ENCODE measurements at places on chromosomes 11 and 22. TPM values are rescaled to one million over a fixed set of nuclear protein-coding genes. Genes with fewer than 3 reads are reported as not detected.

Gene IRAG1
- total RNA-seq = 17.5 TPM

Gene TCN2
- total RNA-seq = 57.6 TPM

Gene WT1
- 0.13 TPM for total RNA-seq

Gene MYO18B
- total RNA-seq = 0.26 TPM

Gene SCGB1D2
- total RNA-seq = not detected

GRCh38 chr22:38416621-38417251 is 38.3 kb downstream of the KCNJ4 start:
- DNase-seq = no peak

DNA sequence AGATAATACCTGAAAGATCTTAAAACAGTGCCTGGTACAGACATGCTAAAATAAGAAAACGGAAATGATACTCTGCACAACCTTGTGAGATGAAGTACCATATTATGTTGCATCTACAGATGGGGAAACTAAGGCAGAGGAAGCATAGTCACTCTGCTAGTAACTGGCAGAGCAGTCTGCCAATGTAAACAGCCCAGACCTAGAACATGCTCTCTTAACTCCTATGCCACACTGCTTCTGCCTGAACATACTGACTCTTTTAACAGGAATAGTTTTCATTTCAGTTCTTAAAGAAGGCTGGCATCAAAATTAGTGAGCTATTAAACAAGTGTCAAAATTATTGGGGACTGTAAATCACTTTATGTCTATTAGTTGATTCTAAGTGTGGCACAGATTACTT is 99.9 kb downstream of the CD44 start:
- DNase-seq = no peak

DNA sequence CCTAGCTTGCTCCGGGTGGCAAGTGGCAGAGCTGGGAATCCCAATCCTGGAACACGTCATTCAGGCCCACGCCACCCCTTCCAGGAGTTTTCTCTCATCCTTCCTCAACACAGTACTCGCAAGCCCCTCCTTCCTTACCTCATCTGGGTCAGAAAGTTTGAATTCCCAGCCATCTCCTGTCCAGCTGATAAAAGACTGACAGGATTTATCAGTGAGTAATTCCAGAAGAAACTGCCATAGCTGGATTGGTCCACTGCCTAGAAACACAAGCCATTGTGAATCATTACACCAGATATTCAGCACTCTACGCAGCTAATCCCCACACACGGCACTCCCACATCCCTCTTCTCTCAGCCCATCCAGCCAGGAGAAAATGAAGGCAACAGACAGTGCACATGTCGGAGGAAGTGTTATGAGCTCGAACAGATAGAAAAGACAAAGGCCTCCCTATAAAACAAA is 124.0 kb downstream of the ETS1 start:
- no peak for DNase-seq

DNA sequence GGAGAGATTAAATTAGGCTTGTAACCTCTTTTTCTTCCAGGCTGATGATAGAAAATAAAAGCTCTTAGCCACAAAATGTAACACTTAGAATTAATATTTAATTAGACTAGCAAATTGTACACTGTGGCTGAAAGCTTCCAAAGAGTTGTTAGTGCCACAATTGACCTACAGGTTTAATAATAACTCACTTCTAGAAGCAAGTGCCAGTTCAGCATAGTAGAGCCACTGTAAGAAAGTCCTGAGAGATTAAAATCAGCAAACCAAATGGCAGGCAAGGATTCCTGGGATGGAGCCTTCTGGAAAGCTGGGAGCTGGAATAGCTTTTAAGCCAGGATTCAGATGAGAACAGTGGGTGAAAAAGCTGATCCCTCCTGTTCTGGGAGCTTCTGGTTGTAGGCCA is 131.0 kb downstream of the ELP4 start:
- no peak for DNase-seq

DNA sequence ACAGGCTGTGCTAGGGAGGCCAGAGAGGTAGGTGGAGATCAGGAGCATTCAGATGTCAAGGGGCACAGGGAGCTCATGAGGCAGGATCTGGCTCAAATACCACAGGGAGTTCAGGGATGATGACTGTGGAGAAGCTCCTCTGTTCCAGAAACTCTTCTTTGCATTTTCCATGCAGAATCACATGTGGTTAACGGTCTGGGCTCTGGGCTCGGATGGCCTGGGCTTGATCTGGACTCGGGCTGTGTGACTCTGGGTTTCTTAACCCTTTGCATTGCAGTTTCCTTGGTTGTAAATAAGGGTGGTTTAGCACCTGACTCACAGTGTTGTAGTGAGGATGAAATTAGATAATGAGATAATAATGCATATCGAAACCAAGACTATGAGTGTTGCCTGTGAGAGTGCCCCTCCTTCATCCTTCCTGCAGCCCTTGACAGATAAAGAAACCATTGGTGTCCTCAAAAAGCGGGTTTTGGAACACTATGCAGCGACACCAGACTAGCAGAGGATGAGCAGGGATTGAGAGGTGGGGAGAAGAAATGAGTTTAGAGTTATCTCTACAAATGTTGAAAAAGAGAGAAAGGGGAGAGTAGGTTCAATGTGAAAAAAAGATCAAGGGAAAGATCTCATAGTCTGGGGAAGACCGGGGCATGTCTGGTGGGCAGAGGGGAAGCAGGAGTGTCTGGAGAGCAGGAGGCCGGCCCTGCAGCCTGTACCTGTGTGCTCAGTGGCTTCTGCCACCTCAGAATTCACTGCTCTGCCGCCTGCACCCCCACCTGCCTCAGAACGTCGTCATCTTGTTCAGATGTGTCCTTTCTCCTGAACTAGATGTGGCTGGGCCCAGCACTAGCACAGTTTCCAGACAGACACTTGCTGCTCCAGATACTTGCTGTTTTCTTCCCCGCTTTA is 197.8 kb upstream of the SORL1-AS1 start:
- DNase-seq = no peak

DNA sequence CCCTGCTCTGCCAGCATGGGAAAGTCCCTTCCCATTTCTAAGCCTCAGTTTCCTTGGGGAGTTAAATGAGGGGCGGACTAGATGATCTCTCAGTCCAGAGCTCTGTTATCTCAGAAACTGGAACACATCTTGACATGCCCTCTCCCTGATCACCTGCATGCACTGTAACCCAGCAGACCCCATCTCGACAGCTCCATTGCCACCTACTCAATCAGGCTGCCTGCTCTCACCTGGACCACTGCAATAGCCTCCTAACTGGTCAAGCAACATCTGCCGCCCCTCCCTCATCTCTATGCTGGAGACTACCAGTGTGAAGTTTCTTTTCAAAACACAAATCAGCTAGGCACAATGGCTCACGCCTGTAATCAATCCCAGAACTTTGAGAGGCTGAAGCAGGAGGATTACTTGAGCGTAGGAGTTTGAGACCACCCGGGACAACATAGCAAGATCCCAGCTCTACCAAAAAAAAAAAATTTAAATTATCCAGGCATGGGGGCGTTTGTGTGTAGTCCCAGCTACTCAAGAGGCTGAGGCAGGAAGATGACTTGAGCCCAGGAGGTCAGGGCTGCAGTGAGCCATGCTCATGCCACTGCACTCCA is 22.2 kb downstream of the LRRC55 start:
- DNase-seq = no peak

DNA sequence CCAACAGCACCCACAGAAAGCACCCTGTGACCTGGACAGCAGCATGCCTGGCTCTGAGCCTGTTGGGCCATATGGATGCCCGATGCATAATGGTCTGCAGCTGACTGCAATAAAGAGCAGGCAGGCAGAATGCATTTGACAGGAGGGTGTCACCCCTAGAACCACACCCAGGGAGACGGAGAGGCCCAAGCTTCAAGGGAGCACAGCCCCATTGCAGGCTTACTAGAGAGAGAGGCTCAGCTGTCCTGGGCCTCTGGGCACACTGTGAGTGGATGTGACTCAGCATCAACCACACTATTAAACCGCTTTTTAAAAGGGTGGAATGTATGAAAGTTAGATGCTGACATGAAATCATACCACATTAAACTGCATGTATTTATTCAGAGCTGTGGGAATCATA is 365.3 kb downstream of the CTTN start:
- no peak for DNase-seq

DNA sequence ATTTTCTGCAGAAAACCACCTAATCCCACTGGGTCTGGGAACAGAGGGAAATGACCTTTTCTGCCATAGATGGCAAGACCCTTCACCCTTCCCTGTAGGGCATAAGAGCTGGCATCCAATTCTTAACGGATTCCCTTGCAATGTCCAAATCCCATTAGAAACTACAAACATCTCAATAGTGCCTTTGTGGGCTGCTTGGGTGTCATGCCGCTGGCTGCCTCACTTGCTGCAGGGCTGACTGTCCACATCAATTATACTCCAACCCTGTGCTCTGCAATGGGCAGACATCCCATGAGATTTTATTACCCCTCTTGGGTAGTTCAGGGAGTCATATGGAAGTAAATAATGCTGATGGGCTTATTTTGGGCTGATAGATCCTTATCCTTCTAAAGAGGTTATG is 7.3 kb downstream of the GRAP2 start:
- DNase-seq = no peak

GRCh38 chr22:50068096-50068495 is 10.0 kb upstream of the TTLL8 start:
- peak; percentile 64 for DNase-seq

- DNase-seq = no peak
Observed at GRCh38 chr11:111691741-111692140, 74.4 kb downstream of the PPP2R1B start.

GRCh38 chr11:115384236-115384635 is 120.0 kb downstream of the CADM1 start:
- no peak for DNase-seq

DNA sequence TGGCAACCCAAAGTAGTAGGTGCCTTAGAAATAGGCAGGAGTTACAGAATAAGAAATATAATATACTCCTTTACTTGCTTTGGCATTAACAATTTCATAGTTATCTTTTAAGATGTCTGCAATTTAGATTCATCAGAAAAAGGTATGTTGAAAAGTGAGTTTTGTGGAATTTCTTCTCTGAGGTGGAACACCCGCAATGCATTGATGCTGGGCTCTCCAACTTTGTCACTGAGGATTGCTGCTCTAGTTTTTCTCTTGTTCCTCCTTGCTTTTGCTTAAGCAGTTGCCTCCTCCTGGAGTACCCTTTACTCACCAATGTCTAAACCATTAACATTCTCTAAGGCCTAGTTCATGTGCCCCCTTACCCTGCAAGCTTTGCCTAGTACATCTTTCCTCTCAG is 14.1 kb upstream of the ME3 start:
- no peak for DNase-seq

- DNase-seq = no peak
Observed at GRCh38 chr11:69113226-69113625, 42.5 kb upstream of the SMIM38 start.

DNA sequence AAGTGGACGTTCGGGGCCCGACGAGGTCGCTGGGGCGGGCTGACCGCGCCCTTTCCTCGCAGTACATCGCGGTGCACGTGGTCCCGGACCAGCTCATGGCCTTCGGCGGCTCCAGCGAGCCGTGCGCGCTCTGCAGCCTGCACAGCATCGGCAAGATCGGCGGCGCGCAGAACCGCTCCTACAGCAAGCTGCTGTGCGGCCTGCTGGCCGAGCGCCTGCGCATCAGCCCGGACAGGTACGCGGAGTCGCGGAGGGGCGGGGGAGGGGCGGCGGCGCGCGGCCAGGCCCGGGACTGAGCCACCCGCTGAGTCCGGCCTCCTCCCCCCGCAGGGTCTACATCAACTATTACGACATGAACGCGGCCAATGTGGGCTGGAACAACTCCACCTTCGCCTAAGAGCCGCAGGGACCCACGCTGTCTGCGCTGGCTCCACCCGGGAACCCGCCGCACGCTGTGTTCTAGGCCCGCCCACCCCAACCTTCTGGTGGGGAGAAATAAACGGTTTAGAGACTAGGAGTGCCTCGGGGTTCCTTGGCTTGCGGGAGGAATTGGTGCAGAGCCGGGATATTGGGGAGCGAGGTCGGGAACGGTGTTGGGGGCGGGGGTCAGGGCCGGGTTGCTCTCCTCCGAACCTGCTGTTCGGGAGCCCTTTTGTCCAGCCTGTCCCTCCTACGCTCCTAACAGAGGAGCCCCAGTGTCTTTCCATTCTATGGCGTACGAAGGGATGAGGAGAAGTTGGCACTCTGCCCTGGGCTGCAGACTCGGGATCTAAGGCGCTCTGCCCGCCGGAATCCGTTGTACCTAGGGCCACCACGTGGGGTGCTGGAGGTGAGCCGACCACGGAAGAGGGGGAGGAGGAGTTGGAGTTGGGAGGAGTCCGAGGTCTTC is 771 bp downstream of the MIF start:
- peak; percentile 91 for DNase-seq

GRCh38 chr22:38453996-38454352 is 1.0 kb downstream of the KCNJ4 start:
- no peak for DNase-seq

GRCh38 chr22:23862103-23862502 is 4.4 kb downstream of the SLC2A11 start:
- peak; percentile 49 for DNase-seq

GRCh38 chr11:81497202-81497804 is 1236.4 kb downstream of the FAM181B start:
- DNase-seq = peak; percentile 36

GRCh38 chr11:112334381-112334780 is 73.7 kb upstream of the PLET1 start:
- DNase-seq = no peak

DNA sequence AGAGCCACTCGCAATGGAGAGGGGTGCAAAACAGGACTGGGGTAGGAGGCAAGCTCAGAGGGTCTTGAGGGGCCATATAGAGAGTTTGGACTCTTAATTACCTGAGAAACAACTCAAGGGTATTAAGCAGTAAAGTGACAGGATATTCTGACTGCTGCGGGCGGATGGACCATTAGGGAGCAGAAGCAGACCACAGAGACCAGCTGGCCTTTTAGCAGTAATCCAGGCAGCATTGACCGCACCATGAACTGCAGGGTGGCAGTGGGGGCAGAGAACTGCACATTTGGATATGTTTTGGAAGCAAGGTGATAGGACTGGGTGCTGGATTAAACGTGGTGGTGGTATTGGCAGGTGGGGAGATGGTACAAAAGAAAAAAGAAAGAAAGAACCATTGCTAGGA is 125.3 kb downstream of the DBX1 start:
- DNase-seq = no peak

DNA sequence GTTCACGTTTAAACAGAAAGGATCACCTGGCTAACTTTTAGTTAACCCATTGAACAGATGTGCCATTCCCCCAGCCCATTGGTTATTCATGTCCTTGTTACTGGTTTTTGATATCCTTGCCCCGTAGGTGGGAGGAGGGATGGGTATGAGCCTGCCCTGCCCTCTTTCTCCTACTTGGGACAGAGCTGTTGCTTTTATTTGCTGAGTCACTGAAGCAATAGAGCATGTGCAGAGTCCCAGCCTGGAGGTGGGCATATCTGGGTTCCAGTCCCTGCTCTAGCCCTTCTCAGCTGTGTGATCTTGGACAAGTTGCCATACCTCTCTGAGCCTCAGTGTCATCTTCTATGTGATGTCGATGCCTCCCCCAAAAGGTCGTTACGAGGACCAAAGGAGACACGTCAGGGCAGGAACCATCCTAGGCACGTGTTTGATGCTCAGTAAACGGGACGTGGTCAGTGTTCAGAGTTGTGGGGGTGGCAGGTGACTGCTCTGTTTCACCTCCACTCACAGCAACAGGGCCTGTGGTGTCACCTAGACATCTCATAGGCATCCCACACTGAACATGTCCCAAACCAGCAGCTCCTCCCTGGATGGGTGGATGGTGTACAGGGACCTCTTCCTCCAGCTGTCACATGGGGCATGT is 61.0 kb downstream of the BMAL1 start:
- DNase-seq = no peak
